ENCODE measurements at places on chromosomes 6 and 20. TPM values are rescaled to one million over a fixed set of nuclear protein-coding genes. Genes with fewer than 3 reads are reported as not detected.

DNA sequence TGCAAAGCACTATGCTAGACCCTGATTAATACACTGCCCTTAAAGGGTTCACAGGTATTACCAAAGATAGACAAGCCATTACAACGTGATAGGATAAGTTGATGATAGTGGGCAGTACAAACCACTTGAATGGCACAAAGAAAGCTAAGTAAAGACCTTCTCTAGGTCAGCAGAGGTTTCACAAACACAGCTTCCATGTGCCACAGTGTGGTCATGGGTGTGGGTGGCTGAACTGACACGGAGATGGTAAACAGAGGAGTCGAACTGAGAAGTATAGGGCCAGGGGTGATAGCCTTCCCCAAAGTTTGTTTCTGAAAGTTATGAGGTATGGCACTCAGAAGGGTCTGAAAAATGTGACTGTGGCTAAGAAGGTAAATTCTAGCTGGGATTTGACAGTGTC is 4.3 kb downstream of the ZBTB9 start:
- no peaks in the 10 kb centered on the region for H3K27me3 ChIP-seq
- H3K27ac ChIP-seq = no peak overlapping the region
- H3K36me3 ChIP-seq = no peaks in the 10 kb centered on the region
- H3K4me3 ChIP-seq = no peak overlapping the region
- DNase-seq = no peak

GRCh38 chr6:132998418-132998817 is 184.0 kb downstream of the RPS12 start:
- no peaks in the 10 kb centered on the region for H3K27me3 ChIP-seq
- DNase-seq = no peak
- no peaks in the 10 kb centered on the region for H3K4me1 ChIP-seq
- H3K36me3 ChIP-seq = no peaks in the 10 kb centered on the region

RHAG gene
- total RNA-seq = not detected

PRICKLE4 gene
- 14.2 TPM for total RNA-seq

SLC17A9 gene
- total RNA-seq = 15.2 TPM

Measured in upper lobe of right lung (tissue), 1 donor.